ENCODE measurements at places on chromosomes 11 and 22.

- peak; percentile 41 for DNase-seq
Measured at GRCh38 chr11:72534371-72535193, 100.3 kb upstream of the CLPB start.

- DNase-seq = no peak
Measured at GRCh38 chr11:95799546-95799945, 9.2 kb downstream of the CEP57 start.

GRCh38 chr11:64156235-64157011 lies 9.5 kb downstream of the MACROD1 start:
- DNase-seq = no peak

GRCh38 chr11:59283825-59284772 lies 71.4 kb upstream of the MPEG1 start:
- peak; percentile 38 for DNase-seq

GRCh38 chr11:76280151-76280881 lies 74.0 kb upstream of the WNT11 start:
- no peak for DNase-seq

DNA sequence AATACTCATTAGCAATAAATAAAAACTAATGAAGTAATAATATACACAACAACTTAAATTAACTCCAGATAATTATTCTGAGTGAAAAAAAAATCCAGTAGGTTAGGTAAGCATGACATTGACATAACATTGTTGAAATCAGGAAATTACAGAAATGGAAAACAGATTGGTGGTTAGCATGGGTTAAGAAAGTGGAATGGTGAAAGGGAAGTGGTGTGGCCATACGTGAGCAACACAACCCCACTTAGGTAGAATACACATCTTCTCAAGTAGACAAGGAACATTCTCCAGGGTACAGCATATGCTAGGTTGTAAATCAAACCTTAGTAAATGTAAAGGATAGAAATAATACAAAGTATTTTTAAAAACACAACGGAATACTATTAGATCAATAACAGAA lies 30.2 kb upstream of the CLTCL1 start:
- no peak for DNase-seq

DNA sequence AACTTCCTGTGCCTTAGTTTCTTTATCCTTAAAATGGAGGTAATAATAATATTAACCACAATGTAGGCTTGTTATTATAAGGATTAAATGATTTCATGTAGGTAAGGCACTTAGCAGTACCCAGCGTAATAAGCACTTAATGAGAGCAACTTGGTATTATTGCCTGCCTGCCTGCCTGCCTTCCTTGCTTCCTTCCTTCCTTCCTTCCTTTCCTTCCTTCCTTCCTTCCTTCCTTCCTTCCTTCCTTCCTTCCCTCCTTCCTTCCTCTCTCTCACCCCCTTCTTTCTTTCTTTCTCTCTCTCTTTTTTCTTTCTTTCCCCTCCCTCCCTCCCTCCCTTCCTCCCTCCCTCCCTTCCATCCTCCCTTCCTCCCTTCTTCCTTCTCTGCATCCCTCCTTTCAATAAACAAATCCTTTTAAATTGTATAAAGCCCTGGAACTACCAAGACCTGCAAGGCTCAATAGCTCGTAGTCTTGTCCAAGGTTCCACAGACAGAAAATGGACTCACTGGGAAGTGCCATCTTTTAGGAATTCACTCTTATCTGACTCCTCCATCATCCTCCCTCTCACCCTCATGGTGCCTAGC lies 20.7 kb upstream of the TIMP3 start:
- no peak for DNase-seq

DNA sequence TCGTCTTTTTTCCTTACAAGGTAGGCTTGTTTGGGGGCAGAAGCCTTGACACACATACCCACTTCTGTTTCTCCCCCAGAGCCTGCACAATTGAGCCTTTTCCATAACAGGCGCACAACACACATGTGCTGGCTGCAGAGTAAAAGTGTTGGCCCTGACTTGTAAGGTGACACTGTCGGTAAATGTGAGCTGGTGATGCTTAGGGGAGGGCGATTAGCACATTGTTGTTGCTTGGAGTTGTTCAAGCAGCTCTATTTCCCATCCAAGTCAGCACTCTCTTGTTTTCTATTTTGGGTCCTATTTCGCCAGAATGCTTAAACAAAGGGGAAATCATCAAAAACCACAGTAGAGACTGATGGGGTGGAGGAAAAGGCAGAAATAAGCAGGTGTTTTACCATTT lies 51.9 kb upstream of the PTPRJ start:
- no peak for DNase-seq

DNA sequence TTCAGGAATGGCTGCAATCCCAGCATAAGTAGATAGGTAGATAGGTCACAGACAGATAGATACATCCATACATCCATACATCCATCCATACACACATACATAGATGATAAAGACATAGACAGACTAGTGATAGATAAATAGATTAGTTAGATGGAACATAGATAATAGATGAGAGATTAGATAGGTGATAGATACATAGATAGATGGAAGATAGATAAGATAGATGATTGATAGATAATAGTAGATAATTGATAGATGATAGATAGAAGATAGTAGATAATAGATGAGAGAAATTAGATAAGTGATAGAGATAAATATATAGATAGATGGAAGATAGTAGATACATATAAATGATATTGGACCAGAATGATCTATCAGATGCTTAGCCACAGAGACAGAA lies 28.3 kb upstream of the LRRC55 start:
- DNase-seq = no peak

DNA sequence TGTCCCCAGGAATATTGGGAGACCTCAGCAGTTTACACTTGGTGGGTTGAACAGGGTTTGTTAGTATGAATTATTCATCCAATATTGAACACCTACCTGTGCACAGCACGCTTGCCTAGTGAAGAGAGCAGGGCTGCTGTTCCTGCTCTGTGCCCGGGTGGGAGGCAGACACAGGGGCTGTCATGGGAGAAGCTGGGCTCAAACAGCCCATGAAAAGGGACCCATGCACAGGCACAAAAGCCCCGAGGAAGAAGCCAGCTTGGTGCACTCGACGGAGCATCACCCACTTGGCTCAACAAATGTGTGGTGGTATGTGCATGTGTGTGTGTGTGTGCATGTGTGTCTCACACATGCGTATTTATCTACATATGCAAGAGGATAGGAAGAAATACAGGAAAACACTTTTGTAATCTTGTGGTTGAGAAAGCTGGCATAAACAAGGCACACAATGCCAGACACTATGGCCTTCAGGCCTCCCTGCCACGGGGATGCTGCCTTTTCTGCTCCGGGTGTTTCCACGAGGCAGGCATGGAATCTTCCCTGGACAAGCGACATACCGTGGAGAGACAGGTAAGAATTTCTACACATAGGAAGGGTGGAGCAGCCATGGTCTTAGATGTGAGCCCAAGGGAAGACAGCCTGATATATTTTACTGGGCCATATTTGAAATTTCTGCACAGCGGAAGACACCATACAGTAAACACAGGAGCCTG lies 5.0 kb upstream of the APOBEC3A start:
- DNase-seq = no peak

GRCh38 chr11:30987819-30988218 lies 381.7 kb downstream of the DCDC1 start:
- no peak for DNase-seq

- DNase-seq = peak; percentile 30
Measured at GRCh38 chr22:45731798-45732495, 60.3 kb downstream of the ATXN10 start.

DNA sequence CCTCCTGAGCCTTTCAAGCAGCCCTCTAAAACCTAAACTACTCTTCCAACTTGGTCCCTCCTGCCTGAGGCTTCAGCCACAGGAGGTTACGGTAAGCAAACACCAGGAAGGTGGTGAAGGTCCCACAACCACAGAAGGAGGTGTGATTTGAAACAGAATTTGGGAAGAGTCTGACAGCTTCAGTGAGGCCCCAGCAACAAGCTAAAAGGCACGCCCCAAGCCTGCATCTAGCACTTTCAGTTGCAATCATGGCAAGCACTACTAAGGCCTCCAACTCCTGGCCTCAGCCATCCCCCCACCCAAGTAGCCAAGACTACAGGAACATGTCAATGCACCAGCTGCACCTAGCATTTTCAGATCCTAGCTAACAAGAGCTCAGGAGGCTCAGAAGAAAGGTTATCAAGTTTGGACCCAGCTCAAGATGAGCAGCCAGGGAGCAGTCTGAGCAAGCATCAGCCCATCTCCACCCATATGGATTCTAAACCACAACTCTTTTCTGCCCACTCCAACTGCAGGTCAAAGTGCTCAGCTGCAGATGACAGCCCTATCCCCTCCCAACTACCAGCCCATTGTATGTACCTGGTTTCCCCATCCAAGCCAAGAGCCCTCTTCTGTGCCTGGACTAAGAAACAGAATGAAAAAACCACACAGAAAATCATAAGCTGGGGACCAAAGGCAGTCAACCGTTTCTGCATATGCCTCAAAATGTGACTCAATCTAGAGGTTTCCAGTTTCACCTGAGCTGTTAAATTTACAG lies 10.4 kb upstream of the AHNAK start:
- no peak for DNase-seq

GRCh38 chr11:128894685-128895084 lies 3.5 kb downstream of the KCNJ5 start:
- DNase-seq = no peak

DNA sequence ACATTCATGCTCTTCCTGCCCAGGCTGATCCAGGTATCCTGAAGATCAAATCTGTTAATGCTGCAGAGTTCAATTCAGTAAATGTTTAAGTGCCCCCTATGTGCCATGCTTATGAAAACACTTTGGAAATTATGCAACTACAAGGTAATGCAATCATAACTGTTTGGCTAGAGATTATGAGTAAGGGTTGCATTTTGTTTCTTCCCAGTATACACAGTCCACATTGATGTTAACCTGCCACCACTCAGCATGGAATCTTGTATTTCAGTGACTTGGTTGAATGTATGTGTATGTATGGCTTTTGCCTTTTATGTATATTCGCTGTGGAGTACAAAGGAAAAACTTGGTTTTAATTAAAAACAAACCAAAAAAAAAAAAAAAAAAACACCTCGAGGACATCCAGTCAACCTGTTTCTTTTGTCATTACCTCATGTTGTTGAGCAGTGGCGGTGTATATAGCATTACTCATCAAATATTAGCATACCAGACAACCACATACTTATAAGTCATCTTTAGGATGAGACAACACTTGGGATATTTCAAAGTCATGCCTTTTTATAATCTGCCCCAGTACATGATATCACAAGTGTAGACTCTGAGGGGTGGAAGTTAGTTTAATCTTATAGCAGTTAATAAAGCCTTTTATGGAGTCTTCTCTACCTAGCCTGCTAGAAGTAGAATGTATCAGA lies 86.1 kb upstream of the HORMAD2 start:
- DNase-seq = peak; percentile 88

DNA sequence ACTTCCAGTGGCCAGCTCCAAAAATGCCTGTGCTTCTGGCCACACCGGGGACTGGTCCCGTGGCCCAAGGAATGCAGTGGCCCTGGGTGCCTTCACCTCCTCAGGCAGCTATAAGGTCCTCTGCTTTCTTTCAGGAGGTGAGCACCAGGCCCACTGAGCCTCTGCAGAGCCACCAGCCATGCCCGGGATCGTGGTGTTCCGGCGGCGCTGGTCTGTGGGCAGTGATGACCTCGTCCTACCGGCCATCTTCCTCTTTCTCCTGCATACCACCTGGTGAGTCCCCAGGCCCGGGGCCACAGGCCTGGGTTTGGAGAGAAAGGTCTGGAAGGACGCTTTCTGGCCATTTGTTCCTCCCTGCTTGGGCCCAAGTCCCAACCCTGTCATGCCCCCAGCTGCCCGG lies 32.5 kb upstream of the MYRF start:
- no peak for DNase-seq

DNA sequence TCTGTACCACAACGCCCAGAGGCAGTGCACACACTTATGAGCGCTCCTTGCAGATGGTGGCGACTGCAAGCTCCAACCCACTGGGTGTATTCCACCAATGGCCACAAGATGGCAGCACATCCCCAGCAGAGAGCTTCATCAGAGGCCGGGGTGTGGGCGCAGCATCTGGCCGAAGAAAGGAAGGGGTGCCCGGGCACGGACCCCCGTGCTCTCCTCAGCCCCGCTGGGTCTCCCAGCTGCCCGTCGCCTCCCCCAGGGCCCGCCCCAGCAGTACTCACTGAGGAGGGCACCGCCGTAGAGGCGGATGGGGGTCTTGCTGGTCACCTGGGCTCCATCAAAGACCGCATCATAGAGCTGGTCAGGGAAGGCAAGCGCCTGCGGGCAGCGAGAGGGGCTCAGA lies 14.2 kb downstream of the TP53I11 start:
- peak; percentile 75 for DNase-seq

- DNase-seq = peak; percentile 14
Measured at GRCh38 chr11:1832211-1832919, 2.4 kb upstream of the SYT8 start.

DNA sequence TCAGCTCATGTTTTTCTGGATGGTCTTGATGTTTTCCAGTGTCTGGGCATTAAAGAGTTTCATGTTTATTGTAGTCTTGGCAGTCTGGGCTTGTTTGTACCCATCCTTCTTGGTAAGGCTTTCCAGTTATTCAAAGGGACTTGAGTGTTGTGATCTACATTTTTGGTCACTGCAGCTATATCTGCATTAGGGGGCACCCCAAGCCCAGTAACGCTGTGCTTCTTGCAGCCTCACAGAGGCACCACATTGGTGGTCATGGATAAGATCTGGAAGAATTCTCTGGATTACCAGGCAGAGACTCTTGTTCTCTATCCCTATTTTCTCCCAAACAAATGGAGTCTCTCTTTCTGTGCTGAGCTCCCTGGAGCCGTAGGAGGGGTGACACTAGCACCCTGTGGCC lies 451.5 kb upstream of the FAT3 start:
- DNase-seq = peak; percentile 56

- DNase-seq = peak; percentile 11
Measured at GRCh38 chr11:108009497-108010370, 1.0 kb downstream of the CUL5 start.
